Right ventricle myocardium superior (tissue), 1 donor: ENCODE measurements at places on chromosomes 12 and 14.
A peak's percentile ranks its signal among the peaks of the same experiment; 100 is the strongest.

DNA sequence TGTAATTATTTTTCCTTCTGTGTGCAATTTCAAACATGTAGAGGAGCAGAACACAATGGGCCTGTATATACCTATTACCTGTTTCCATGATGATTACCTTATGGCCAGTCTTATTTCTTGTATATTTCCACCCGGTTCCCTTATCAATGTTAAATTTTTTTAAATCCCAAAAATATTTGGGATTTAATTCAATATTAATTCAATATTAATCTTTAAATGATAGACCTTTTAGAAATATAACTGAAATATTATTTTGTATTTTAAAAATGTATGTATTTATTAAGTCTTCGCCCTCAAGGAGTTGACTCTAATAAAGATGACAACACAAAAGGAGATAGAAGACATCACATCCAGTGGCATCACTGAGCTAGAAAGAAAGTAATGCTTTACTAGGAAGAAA, 607 bp upstream of the KRT6C start:
- no peak for DNase-seq

- no peak for DNase-seq
These were observed 43.8 kb upstream of the DACT1 start for GRCh38 chr14:58593977-58594376.

GRCh38 chr12:66280561-66280960, 21.7 kb upstream of the HELB start:
- no peak for DNase-seq

- DNase-seq, result no peak
These were observed 36.9 kb upstream of the TTC7B start for GRCh38 chr14:90853116-90853515.

- no peak for DNase-seq
These were observed 38.1 kb downstream of the CIT start for GRCh38 chr12:119838826-119839600.

GRCh38 chr12:47820631-47821345, 1.1 kb upstream of the HDAC7 start:
- peak; percentile 89 for DNase-seq

- no peak for DNase-seq
These were observed 82.6 kb downstream of the CCDC92 start for GRCh38 chr12:123889848-123890535.

- DNase-seq, result peak; percentile 29
These were observed 9.0 kb downstream of the LRTM2 start for GRCh38 chr12:1829306-1829900.

GRCh38 chr14:69274321-69274720, 14.4 kb downstream of the GALNT16 start:
- no peak for DNase-seq

GRCh38 chr14:101105045-101105444, 201.5 kb upstream of the RTL1 start:
- DNase-seq, result no peak

GRCh38 chr14:33525626-33526025, 425.2 kb downstream of the EGLN3 start:
- no peak for DNase-seq
